ENCODE measurements at places on chromosomes 5 and 9.

- DNase-seq = no peak
Measured at GRCh38 chr5:164742025-164742424, 1236.6 kb downstream of the MAT2B start.

DNA sequence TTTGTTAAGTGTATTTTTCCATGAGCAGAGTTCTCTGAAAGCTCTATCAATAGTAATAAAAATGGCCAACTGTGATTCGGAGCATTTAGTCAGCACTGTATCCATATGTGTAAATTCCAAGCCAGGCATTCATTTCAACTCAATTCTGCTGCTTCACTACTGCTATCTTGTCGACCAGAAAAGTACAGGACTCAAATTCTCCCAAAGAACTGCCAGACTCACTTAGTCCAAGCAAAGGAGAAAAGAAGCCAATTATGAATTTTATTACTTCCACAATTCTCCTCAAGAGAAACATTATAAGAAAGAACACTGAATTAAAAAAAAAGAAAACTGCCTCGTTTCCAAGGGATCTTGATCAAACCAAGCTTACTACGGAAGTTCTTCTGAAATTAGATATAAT, 906.3 kb upstream of the DMAC1 start:
- DNase-seq = no peak

DNA sequence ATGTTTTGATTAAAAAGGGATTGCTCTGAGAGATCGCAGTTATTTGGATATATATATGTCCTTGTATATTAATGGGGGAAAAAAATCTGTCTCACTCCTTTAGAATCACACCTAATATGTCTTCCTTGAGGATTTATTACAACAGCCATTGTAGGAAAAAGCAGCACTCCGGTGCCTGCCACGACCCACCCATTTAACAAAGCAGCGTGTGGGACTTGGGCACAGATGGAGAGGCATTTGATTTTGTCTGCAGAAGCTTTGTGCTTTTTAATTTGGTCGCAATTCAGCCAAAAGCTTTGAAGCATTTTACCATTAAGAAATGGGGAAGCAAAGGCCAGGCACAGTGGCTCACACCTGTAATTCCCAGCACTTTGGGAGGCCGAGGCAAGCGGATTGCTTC, 159.2 kb downstream of the SMARCA2 start:
- DNase-seq = no peak

- no peak for DNase-seq
Measured at GRCh38 chr5:167934551-167934971, 356.9 kb upstream of the WWC1 start.

DNA sequence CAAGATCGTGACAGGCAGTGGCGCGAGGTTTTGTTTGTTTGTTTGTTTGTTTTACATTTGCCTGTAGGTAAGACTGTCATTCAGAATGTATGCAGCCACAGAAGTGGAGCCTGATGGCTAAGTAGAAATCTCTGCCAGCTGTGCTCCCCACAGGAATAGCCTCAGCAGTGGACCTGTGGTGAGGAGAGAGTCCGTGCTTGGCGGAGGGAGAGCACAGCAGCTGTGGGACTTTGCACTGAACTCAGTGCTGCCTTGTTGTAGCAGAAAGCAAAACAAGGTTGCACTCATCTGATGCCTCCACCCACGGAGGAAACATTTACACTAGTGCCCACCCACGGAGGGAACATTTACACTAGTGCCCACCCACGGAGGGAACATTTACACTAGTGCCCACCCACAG, 4.4 kb upstream of the ZNF782 start:
- no peak for DNase-seq

- DNase-seq = no peak
Measured at GRCh38 chr5:63820577-63820976, 141.7 kb downstream of the HTR1A start.

DNA sequence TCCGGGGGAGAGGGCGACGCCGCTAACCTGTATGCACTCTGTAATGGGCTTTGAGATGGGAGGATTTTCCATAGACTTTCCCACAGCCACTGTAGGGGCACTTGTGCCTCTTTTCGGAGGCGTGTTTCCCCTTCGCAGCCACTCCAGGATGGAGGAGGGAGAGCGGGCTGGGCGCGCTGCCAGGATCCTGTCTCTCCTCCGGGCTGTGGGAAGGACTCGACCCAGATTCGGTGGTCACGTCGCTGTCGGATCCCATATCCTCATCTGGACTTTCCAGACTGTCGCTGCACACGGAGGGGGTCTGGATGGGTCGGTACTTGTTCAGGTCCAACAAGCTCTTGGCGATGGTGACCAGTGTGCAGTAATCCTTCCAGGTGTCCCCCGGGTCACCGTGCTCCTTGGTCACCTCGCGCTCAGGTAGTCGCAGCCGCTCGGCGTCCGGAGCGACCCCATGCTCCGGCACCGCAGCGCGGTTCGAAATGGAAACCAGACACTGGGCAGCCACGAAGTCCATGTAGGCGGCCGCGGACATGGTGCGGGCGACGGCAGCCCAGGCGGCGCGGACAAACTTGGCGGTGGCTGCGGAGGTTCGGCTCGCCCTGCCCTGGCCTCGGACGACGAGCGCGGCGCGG, 1.5 kb downstream of the KLF9 start:
- no peak for DNase-seq

DNA sequence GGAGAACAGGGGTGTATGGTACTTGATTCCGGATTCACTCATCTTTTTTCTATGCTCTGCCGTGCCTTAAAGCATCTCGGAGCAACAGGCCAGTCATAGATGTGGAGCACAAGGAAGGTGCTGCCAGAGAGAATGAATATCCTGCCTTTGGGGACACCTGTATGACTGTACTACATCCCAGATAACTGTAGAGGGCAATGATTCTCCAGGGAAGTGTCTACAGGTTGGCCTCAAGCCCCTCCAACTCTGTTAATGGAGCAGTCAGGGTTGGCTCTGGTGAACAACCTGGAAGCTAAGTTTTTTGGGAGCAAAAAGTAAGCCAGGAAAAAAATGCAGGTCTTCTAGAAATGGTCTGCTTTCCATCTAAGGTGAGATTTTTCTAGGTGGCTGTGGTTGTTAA, 71.0 kb downstream of the NREP start:
- DNase-seq = no peak

DNA sequence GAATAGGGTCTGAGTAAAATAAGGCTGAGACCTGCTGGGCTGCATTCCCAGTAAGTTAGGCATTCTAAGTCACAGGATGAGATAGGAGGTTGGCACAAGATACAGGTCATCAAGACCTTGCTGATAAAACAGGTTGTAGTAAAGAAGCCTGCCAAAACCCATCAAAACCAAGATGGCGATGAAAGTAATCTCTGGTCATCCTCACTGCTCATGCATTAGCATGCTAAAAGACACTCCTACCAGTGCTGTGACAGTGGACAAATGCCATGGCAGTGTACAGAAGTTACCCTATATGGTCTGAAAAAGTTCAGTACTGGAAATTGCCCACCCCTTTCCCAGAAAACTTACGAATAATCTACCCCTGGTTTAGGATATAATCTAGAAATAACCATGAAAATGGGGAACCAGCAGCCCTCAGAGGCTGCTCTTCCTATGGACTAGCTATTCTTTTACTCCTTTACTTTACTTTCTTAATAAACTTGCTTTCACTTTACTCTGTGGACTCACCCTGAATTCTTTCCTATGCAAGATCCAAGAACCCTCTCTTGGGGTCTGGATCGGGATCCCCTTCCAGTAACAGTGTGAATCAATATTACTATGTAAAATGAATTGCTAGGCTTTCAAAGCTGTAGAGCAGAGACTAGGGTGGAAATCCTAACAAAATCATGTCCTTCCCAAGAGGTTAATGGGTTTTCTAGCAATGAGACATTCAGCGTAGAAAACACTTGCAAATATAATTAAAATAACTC, 257.8 kb downstream of the KIAA0825 start:
- DNase-seq = no peak

GRCh38 chr9:76403352-76403751, 9.1 kb upstream of the RFK start:
- DNase-seq = peak; percentile 14

DNA sequence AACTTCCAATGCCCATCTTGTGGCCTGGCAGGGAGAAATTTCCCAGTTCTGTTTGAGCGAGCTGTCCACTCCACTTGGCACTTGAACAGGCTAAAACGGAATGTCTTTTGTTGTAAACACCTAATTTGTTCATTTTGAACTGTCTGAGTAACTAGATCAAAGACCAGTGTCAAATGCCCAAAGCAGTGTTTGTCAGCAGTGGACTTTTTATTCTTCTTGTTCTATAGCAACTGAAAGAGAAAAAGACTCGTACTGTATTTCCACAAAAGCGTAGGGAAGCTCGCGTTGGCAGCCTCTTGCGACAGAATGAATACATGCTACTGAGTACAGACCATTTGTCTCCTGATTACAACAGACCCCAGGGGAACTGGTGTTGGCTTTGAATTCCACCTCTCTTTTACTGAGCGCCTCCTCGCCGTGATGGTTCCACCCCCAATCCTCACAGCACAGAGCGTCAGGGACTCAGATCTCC, 601.8 kb upstream of the ZNF608 start:
- DNase-seq = no peak

GRCh38 chr5:171023508-171023907, 161.7 kb downstream of the RANBP17 start:
- DNase-seq = no peak

Measured in GM18507 (cell line).